ENCODE measurements at places on chromosomes 3 and 15.
A peak's percentile ranks its signal among the peaks of the same experiment; 100 is the strongest.

GRCh38 chr3:12192173-12192572 lies 33.5 kb upstream of the TIMP4 start:
- DNase-seq, result no peak

DNA sequence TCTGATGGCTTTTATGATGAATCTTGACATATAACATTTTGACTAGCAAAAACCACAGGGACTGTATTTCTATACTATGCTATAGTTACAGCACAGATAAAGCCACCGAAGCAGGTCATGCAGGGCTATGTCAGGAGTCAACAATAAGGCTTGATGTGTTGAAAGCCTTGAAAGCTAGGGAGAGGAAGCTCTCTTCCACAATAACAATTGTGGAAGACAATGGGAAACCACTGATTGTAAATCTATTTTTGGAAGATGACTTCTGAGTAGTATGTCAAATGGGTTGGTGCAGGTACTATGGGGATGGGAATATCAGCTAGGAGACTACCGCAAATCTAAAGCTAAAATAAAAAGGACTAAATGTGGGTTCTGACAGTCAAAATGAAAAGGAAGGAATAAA lies 4.0 kb upstream of the AQR start:
- DNase-seq, result no peak

GRCh38 chr15:58862326-58862725 lies 71.2 kb downstream of the SLTM start:
- no peak for DNase-seq

- no peak for DNase-seq
These were observed 5.4 kb upstream of the VWA5B2 start for GRCh38 chr3:184223946-184224345.

DNA sequence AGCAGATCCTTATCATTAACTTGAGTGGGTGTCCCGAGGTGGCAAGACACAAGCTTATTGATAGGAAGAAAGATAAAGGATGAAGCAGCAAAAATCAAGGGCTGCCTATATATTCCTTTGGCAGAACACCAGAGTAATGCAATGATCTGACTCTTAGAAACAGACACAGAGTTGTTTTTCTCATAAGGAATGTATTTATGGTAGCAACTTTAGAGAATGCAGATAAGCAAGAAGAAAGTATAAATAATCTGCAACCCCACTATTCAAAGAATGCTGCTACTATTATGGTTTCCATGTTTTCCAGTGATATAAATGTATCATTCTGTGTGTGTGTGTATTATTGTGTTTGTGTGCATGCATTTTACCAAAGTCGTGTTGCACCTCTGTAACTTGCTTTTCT lies 208.3 kb downstream of the THSD4 start:
- DNase-seq, result no peak

- DNase-seq, result no peak
These were observed 149.6 kb downstream of the OPA1 start for GRCh38 chr3:193742628-193743027.

GRCh38 chr3:73442152-73442551 lies 182.6 kb downstream of the PDZRN3 start:
- no peak for DNase-seq

GRCh38 chr3:169744366-169745054 lies 20.4 kb downstream of the TERC start:
- no peak for DNase-seq

DNA sequence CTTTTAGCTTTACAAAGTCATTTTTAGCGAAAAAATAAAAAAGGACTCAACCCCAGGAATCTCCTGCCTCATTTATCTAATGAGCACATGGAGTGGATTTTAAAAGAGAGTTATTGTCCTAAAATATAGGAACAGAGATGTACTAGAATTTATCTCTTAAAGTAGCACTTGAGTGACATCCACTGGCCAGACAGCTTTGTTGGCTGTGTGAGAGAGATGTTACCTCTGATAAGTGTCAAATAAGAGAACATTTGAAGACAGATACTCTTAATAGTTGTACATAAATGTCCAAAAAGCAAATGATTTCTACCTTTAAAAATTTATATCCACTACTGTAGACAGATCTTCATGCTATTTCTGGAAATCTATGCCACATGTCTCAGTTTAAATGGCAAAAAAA lies 12.3 kb upstream of the MFSD1 start:
- DNase-seq, result no peak

DNA sequence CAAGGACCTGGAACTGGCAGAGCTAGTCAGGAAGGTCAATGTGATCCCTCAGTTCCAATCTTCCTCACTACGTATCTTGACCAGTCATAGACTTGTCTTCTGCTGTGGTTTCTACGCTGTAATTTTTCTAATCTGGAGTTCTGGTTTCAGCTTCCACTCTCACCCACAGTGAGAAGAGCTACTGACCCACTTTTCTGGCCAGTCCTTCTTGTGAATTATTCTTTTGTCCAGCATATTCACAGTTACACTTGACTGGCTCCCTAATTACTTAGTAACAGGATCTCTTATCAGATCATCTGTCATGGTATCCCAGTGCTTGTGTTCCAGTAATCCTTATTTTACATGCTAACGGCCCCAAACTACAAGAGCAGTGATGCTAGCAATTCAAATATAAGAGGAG lies 72.4 kb upstream of the MME start:
- DNase-seq, result no peak

GRCh38 chr3:81716870-81717509 lies 44.5 kb downstream of the GBE1 start:
- no peak for DNase-seq

DNA sequence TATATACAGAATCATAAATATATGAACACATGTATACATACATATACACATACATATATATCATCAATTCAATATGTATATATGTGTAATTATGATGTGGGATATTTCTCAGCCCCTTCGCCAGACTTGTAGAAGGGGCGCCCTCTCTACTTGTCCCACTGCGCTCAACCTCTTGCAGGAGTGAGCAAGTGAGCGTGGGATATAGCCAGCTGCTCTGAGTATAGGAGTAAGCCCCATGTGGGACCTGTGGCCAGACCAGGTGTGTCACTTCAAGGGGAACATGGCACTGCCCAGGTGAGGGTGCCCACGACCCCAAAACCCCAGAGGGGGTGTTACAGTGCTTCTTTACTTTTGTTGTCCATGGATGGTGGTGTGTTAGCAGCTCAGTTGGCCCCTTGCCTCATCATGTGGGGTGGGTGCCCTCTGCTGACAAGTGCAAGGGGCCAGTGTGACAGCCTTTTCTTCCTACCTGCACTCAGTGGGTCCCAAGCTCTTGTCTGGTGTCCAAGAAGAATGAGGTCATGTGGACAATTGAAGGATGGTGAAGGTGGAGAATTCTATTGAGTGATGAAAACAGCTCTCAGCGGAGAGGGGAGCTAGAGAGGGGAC lies 304.1 kb downstream of the UNC13C start:
- no peak for DNase-seq

DNA sequence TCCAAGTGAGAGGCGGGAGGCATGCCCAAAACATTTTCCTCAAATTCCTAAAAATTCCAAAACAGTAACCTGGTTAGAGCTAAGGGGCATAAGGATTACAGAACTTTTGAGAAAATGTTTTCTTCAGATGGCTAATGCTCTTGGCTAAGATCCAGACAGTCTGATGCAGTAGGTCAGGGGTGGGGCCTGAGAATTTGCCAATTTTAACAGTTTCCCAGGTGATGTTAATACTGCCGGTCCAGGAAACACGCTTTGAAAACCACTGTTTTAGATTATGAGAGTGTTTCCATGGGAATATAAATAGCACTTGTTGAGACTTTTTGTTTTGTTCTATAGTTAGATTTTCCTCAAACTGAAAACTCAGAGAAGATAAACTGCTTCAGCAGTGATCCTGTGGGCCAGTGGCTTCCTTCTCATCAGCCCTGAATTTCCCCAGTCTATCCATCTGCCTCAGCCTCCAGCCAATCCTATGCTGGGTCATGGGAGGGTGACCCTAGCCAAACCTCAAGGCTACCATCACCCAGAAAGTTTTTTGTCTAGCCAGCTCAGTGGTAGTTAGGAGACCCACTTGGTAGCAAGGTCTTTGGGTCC lies 71.6 kb upstream of the ACP3 start:
- no peak for DNase-seq

DNA sequence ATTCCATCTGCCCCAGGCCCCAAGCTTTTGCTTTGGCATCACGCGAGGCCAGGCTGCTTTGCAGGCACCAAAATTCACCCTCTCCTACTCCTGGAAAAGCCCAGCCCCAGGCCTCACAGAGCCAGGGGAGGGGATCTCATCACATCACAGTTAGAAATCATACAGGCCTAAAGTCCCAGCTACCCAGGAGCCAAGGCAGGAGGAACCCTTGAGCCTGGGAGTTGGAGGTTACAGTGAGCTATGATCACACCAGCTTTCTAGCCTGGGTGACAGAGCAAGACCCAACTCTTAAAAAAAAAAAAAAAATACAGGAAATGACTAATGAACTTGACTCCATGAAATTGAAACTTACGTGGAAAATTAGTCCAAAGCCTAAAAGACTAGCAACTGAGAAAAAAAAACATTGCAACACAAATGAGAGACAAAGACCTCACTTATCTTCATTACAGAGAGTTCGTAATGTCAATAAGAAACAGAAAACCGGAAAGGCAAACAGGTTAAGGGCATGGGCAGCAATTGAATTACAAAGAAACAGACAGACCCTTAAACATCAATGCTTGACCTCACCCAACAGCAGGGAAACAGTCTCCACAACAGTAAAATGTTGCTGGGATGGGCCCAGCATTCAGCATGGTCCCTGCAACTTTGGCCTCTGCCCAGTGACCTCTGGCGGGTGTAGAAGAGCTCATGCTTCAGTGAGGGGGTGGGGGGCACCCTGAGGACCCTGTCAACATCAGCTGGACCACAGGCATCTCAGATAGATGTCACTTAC lies 151.5 kb downstream of the LRRK1 start:
- no peak for DNase-seq

GRCh38 chr3:72536206-72536877 lies 311.9 kb downstream of the SHQ1 start:
- DNase-seq, result no peak

DNA sequence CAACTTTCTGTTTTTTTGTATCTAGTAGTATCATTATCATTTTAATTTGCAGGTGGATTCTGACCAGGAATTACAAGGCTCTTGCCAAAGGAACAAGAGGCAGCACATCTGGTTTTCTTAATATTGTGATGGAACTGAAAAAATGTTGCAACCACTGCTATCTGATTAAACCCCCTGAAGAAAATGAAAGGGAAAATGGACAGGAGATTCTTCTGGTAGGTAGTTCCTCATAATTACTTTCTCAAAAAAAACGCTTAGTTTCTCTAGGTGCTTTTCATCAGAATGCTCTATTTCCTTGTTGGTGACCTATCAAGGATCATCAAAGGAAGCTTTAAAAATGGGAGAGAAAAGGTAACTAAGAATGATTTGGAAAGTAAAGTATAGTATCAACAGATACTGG lies 71.6 kb downstream of the CHD2 start:
- no peak for DNase-seq

- DNase-seq, result no peak
These were observed 14.4 kb downstream of the TYRO3 start for GRCh38 chr15:41573396-41573795.

GRCh38 chr15:80689716-80690115 lies 5.4 kb upstream of the ABHD17C start:
- DNase-seq, result no peak

DNA sequence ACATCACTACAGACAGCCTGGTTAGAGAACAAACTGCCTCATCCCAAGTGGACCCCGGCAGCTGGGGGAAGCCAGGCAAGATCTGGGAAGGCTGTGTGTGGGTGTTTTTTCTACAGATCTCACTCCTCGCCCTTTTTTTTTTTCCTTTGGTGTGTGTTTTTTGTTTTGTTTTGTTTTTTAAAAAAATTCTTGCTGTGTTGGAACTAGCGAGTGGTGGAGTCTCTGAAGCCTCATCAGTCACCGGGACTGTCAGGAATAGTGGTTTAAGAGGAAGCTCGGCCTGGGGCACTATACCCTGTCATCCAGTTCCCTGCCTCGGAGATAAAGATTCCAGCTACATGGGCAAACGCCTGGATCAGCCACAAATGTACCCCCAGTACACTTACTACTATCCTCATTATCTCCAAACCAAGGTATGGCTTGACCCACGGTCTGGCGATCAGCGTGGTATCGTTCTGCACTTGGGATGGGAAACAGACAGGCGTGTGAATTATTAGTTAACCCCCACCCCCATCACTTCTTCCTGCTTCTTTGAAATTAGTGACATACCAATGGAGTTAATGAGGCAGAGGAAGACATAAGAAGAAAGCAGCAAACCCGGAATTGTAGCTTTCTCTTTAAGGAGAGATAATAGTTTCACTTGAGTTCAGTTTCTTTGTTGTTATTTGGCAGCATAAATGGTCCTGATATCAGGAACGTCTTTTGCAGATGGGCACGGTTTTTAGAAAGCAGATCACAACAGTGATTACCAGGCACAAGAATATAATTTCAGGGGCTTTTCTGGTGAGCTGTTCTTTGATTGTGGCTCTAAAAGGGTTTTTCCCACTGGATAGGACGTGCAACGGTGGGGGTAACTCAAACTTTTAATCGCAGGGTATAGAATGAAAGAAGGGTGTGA lies 722 bp downstream of the RBMS3 start:
- no peak for DNase-seq

- peak; percentile 31 for DNase-seq
These were observed 1.1 kb downstream of the ATP10A start for GRCh38 chr15:25862071-25862471.

GRCh38 chr15:71463156-71463665 lies 347.1 kb upstream of the NR2E3 start:
- no peak for DNase-seq

DNA sequence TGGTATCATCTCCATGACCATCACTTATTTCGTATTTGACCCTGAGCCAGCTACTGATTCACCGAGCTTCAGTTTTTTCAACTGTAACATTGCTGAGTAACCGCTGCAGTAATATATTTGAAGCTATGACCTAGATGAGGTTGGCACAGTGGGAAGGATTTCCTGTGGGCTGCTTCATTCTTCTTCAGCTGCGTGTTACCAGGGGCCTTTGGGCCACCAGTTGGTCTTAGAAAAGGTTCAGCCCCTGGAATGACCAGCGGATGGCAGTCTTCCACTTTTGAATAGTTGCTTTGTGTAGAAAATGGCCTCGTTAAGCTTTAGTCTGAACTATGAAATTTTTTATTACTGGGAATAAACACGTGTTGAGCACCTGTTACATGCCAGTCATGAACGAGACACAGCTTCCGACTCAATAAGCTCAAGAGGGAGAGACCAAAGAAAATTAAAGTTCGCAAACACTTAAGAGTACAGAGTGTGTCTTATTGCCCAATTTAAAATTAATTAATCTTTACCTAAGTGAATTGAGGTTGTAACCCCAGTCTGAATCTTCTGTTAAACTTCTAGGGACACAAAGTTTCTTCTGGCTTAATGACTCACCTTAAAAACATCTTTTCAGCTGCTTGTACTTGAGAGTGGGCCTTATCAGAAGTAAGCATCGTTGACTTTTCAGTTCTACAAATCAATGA lies 57.6 kb upstream of the NR2E3 start:
- no peak for DNase-seq

- DNase-seq, result no peak
These were observed 4.2 kb upstream of the DGKG start for GRCh38 chr3:186366206-186366605.

- DNase-seq, result no peak
These were observed 8.4 kb downstream of the ACOX2 start for GRCh38 chr3:58528629-58529028.

- DNase-seq, result no peak
These were observed 47.0 kb upstream of the ACKR4 start for GRCh38 chr3:132549890-132550578.
